ENCODE measurements at places on chromosomes 6 and 20.
A peak's percentile ranks its signal among the peaks of the same experiment; 100 is the strongest.

DNA sequence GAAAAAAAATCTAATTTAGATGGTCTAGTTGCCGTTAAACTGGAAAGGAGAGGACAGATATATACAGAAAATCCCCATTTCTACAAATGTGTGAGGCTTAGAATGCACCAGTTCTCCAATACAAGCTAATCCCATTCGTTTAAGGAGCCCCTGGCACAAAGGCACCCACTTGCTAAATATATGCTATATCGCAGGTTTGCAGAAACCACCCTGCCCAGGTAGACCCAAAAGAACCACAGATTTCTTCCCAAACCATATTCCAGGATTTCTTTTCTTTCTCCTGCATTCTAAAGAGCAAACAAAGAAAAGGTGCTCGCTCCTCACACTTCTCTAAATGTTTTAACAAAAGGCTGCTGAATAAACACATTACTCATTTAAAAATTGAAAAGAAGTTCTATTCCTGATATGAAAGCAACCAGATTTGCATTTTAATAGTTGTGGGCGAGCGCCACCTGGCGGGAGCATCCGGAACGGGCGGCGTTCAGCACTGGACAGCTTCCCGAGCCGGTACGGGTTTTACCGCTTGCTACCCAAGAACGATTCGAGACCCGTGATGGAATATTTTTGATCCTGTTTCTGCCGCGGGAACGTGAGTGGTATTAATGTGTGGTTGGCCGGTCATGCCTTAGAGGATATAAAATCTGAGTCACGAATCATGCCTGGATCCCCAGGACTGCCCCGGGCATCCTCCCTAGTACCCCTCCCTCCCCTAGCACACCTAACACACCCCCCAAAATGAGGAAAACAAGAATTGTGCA, 2.1 kb downstream of the PTPRT start:
- DNase-seq: peak; percentile 87

GRCh38 chr6:85594197-85594930, 706 bp upstream of the SNX14 start:
- DNase-seq: no peak

- no peak for DNase-seq
Observed at GRCh38 chr6:31874836-31875572, 3.8 kb downstream of the SLC44A4 start.

- no peak for DNase-seq
Observed at GRCh38 chr6:167134448-167135328, 11.8 kb downstream of the CCR6 start.

- no peak for DNase-seq
Observed at GRCh38 chr20:38604873-38605303, 3.3 kb downstream of the ARHGAP40 start.

GRCh38 chr6:45462190-45463134, 84.7 kb upstream of the SUPT3H start:
- no peak for DNase-seq

GRCh38 chr20:64155258-64156135, 8.8 kb upstream of the MYT1 start:
- DNase-seq: no peak

GRCh38 chr6:51414361-51414760, 595.7 kb downstream of the TFAP2B start:
- DNase-seq: no peak

DNA sequence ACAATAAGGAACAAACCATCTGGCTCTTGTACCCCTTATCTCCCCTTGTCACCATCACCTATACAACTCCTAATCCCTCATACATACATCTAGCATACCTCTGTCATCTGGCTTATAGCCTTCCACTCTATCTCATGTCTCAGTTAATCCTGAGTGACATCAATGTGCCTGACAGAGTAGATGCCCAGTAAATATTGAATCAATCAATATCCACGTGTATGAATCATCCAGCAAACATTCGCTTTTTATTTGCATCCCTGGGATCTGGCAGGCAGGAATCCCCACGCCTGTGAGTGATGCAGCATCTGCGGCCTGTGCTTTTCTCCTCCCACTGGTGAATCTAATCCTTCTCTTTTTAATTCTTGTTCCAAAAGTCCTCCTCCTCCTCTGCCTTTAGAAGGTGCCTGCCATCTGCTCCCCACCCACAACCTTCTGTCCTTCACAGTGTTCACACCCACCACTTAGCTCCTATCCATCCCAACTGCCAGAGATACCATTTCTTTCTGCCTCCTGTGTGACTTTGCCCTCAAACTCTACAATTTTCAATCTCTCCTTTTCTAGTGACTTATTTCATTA, 37.6 kb downstream of the ZNF391 start:
- no peak for DNase-seq

DNA sequence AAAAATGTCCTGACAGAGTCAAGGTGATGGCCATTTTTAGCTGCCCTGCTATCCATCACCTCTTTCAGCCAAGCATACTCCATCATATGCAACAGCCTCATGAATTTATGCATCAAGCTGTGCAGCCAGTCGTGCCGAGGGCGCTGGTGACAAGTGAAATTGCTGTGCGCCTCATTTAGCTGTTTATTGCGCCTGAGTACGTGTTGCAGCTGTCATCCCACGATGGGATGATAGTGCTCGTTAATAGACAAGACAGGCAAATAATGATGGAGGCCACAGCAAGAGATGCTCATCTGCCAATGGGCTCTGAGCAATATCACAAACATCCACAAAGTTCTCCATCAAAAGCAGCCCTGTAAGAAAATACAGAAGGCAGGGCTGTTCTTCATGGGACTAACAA, 562.3 kb upstream of the POU3F2 start:
- DNase-seq: no peak
